H9 (cell line): ENCODE measurements at places on chromosomes 2 and 18.

DNA sequence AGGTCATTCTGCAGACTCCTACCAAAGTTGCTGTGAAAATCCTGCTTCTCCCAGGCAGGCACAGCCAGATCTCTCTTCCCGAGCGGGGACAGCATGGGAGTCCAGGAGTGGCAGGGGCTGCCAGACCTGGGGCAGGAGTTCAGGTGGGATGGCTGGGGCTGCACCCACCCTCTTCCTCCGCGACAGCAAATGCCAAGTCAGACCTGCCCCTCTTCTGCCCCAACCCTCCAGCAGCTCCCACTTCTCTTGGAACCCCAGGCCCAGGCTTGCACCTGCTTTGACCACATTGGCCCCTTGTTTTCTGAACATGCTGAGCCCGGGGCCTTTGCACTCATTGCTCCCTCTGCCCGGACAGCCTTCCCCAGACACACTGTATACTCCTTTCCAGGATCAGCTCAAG, 288.2 kb upstream of the HS6ST1 start:
- no peaks in the 10 kb centered on the region for H3K27me3 ChIP-seq
- DNase-seq: peak; percentile 8
- H3K4me3 ChIP-seq: no peak overlapping the region
- no peaks in the 10 kb centered on the region for H3K4me1 ChIP-seq
- H3K36me3 ChIP-seq: no peaks in the 10 kb centered on the region

- H3K27me3 ChIP-seq: no peaks in the 10 kb centered on the region
- no peaks in the 10 kb centered on the region for H3K4me1 ChIP-seq
- no peaks in the 10 kb centered on the region for H3K36me3 ChIP-seq
Observed at GRCh38 chr2:28642796-28643195, 108.8 kb upstream of the PPP1CB start.

GRCh38 chr18:1499265-1499664, 594.6 kb downstream of the ADCYAP1 start:
- H3K4me3 ChIP-seq: no peak overlapping the region
- peaks cover 6% of the 10 kb centered on the region; the same call in 2 of the 3 replicates for H3K36me3 ChIP-seq
- H3K27me3 ChIP-seq: no peaks in the 10 kb centered on the region; the same call in 1 of the 2 replicates
- no peak for DNase-seq

DNA sequence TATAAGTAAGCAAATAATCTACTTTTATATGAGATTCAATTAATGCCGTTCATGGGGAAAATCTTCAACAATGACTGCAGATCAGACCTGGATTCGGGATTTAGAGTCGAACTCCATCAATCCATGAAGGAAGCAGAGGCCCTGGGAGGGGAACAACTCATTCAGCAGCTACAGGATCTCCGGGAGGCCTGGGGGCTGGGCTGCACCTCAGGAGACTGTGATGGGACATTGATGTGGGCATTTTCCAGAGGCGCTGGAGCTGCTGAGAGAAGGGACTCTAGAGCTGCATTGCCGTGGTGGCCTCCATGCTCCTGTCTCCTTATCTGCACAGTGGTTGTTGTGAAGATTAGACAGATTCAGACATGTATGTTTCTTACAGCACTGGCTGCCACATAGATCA, 76.9 kb downstream of the MYT1L start:
- H3K36me3 ChIP-seq: peaks cover 10% of the 10 kb centered on the region
- no peak for DNase-seq
- H3K4me3 ChIP-seq: no peak overlapping the region
